GM10248 (cell line): ENCODE measurements at places on chromosomes 13 and 19.

GRCh38 chr13:60135344-60135743, 28.4 kb downstream of the DIAPH3 start:
- no peak for DNase-seq

DNA sequence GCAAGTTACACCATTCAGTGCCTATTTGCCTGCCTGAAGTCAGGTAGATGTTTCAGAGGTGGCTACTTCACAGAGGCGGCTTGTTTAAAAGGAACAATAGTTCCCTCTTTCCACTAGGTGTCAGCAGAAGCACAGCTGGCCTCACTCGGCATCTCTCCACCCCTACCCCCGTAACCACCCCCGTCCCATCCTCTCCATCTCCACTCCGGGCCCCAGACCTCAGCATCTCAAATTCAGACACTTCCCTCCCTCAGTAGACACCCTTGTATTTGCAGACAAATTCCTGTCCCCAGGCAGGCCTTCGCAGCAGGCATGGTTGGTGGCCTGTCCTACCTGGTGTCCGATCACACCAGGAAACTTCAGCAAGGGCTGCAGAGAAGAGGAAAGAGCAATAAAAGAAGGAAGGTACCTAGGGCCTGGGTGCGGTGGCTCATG, 9.1 kb upstream of the DPP9 start:
- DNase-seq, result peak; percentile 83

DNA sequence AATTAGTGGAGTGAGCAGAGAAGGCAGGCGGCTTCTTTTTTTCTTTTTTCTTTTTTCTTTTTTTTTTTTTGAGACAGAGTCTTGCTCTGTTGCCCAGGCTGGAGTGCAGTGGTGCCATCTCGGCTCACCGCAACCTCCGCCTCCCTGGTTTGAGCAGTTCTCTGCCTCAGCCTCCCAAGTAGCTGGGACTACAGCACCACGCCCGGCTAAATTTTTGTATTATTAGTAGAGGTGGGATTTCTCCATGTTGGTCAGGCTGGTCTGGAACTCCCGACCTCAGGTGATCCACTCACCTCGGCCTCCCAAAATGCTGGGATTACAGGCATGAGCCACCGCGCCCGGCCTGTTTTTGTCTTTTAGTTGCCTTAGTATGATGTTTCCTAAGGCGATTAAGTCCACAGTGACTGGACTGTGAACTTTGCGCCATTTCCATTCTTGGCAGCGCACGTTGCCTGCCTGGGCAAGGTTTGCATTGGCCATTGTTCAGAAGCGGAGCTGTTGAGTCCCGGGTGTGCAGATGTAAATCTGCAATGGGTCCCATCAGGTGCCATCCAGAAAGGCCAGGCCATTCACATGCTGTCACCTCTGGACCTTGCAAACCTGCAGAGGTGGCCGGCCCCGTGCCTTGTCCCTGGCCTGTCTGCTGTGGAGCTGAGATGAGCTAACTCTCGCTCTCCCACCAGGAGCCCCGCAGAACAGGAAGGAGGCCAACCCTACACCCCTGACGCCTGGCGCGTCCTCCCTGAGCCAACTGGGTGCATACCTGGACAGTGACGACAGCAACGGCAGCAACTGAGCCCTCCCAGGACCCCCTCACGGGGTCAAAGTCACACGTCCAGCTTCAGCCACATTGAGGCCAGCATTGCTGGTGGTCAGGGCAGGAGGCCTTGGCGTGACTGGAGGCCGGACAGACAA, 10.9 kb upstream of the SHD start:
- DNase-seq, result no peak

- DNase-seq, result no peak
Measured at GRCh38 chr13:72303941-72304746, 423.3 kb downstream of the MZT1 start.

DNA sequence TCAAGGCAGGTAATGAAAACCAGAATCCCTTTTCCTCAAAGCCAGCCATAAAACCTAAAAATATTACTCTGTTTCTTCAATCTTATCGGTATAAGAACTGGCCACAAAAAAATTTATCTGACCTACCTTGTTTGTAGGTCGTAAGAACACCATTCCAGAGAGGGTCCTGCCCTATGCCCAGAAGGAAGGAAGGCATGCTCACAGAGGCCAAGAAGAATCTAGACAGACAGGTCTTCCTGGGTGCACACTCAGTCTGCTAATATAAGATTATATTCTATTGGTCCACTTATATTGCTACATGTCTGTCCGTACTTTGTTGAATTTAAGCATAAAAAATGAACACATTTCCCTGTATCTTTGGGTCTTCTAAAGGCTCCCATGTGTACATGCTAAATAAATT, 2136.1 kb upstream of the PCDH20 start:
- DNase-seq, result no peak

DNA sequence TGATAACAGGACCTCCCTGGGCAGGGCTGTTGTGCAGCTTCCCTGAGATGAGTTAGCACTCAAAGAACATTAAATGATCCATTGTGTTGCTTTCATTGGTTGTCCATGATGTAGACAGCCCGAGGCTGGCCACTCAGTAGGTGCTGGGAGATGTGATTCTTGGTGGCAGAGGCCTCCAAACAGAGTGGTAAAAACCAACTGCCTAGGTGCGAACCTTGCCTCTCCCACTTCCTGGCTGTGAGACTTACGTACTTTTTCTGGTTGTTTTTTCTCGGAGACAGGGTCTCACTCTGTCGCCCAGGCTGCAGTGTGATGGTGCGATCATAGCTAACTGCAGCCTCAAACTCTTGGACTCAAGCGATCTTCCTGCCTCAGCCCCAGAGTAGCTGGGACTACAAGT, 6.2 kb downstream of the SARS2 start:
- no peak for DNase-seq

DNA sequence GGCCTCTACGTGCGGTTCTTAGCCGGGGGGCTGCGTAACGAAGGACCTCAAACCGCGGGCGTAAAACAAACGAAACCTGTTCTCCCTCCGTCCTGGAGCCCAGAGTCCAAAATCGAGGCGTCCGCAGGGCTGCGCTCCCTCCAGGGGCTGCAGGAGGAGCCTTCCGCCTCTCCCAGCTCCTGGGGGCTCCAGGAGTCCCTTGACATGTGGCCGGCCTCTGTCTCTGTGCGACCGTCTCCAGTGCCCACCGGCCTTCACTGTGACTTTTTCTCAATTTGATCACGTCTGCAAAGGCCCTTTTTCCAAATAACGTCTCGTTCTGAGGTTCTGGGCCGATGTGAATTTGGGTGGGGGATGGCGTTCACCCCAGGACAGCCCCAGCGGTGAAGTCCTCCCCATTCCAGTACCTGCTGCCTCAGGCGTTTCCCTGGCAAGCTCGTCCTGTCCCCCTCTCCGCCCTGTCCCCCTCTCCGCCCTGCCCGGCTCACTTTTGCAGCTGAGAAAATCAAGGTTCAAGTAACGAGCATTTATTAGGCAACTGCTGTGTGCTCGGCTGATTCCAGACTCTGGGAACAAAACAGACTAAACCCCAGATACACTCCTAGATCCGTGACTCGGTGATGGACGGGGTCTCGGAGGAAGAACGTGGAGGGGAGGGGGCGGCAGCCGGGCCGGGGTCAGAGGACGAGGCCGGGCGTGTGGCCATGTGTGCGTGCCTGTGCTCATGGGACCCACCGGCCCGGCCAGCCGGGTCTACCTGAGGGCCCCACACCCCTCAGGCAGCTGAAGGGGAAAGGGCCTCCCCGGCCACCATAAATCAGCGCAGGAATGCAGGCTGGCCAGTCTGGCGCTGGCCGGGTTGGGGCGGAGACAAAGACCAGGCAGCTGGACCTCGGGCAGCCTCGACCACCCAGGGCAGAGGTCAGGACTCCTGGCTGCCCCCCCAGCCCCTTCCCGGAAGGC, 28.1 kb upstream of the WDR18 start:
- no peak for DNase-seq

GRCh38 chr19:30083701-30084156, 141.7 kb downstream of the URI1 start:
- DNase-seq, result no peak

DNA sequence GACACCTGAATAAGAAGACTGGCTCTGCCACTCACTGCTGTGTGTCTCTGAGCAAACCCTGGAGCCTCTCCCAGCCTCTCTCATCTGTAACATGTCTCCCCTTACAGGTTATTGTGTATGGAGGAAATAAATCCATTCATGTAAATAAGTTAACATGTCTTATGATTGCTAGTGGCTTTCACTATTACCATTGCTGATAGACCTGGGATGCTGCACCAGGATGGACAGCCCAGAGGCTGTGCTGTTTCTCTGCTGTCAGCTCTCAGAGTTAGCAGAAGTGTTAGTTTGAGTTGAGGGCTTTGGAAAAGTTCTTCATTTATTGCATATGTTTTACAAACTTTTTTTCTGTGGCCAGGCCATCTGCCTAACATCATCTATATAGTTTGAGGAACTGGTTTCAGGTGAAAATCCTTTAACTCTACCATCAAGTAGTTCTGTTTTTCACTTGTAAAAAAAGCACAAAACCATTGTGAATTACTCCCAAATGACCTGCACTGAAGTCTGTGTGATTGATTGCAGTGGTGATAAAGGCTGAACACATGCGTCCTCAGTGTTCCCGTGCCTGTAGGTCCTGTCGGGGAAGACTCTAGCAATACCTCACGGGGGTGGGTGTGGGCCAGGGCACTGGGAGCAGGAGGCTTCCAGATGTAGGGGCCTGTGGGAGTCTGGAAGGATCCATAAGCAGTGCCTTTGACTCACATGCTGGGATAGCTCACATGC, 24.6 kb downstream of the MPHOSPH8 start:
- no peak for DNase-seq

GRCh38 chr19:38250821-38251563, 5.2 kb downstream of the PPP1R14A start:
- no peak for DNase-seq

GRCh38 chr13:70042193-70042592, 65.4 kb upstream of the ATXN8OS start:
- no peak for DNase-seq

- DNase-seq, result no peak
Measured at GRCh38 chr19:40588926-40589569, 12.1 kb upstream of the LTBP4 start.

- no peak for DNase-seq
Measured at GRCh38 chr13:76014406-76015318, 378.5 kb downstream of the LMO7 start.

DNA sequence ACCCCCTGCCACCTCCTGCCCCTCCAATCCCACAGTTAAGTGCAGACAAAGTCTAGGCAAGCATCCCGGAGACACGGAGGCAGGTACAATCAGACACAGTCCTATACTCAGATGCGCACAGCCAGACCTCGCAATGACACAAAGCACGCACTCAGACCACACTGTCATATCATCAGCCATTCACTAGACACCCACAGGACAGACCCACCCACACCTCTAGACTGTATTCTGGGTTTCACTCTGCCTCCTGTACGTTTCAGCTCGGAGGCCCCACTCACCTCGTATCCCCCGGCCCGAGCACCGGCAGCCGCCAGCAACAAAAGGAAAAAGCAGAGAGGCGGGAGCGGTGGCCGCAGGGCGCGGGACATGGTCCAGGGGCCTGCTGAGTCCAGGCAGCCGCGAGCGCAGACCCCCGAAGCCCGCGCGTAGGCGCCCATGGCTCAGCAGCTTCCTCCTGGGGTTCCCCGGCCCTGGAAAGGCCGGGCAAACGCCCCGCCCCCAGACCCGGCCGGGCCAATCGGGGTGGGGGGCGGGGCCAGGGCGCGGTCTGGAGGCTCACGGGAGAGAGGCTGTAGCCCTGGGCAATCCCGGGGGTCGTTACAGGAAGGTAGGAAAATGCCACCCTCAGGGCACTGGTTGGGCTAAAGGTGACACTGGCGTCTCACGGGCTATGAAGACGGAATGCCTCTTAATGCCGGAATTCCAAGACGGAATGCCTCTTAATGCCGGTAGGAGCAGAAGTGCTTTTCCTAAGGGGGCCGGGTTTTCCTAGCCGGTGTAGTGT, at the start of the genes MAN2B1 and WDR83:
TSS of gene MAN2B1 (minus strand) at position 478 of the 784 bp plus-strand sequence. CDS start at position 437, 41 bp downstream.
TSS of gene WDR83 (plus strand) at position 543 of the 784 bp plus-strand sequence. CDS start 2,984 bp downstream, outside the sequence.
- DNase-seq, result peak; percentile 94

GRCh38 chr13:44576351-44577235, 463 bp upstream of the TSC22D1 start:
- peak; percentile 37 for DNase-seq

GRCh38 chr19:49690656-49691242, at the start of gene CPT1C:
TSS of gene CPT1C (plus strand) at chr19:49691116. CDS start at chr19:49692253, 1,137 bp downstream.
- DNase-seq, result peak; percentile 64

DNA sequence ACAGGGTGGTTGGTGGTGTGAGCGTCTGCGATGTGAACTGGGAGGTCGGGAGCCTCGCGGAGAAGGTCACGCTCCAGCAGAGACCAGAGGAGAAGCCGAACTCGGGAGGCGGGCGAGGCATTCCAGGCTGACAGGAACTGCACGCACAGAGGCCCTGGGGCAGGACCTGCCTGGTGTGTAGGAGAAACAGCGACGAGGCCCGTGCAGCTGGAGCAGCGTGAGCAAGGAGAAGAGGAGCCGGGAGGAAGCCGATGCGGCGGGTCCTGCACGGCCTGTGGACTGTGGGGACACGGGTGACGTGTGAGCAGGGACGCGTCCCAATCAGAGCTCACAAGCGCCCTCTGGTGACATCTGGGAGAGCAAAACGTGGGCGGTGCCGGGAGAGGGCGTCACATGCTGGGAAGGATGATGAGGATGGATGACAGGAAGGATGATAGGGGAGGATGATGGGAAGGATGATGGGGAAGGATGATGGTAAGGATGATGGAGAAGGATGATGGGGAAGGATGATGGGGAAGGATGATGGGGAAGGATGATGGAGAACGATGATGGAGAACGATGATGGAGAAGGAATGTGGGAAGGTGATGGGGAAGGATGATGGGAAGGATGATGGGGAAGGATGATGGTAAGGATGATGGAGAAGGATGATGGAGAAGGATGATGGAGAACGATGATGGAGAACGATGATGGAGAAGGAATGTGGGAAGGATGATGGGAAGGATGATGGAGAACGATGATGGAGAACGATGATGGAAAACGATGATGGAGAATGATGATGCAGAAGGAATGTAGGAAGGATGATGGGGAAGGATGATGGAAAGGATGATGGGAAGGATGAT, 16.1 kb upstream of the MADCAM1 start:
- DNase-seq, result no peak

DNA sequence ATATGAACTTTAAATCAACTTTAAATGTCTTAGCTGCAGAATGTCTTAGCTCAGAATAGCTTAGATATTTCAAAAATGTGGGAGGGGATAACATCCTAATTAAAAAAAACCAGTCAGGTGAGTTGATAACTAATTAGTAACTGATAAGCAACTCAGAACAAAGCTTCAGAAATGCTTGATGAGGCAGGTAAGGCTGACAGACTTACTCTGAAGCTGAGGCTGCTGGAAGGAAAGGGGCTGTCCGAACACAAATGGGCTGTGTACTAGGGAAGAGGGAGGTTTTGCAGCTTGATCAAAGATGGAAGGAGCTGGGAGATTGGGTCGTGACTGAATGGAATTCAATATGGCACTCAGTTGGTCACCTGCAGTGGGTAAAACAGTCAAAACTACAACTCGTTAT, 91.2 kb upstream of the FBXL3 start:
- DNase-seq, result no peak

GRCh38 chr13:62908321-62908720, 1492.7 kb upstream of the PCDH20 start:
- DNase-seq, result no peak

- no peak for DNase-seq
Measured at GRCh38 chr19:38675611-38676010, 28.2 kb downstream of the ACTN4 start.

DNA sequence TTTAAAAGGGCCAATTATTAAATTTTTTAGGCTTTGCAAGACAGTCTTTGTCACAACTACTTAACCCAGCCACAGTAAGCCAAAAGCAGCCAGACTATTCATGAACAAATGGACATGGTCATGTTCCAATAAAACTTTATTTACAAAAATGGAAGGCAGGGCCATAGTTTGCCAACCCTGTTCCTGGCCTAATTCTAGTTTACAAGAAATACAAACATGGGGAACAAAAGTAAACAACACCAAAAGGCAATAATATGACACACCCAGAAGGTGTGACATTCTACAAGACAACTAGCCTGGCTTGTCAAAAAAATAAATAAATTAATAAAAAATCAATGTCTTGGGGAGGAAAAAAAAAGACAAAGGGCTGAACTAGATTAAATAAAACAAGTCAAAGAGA, 24.8 kb upstream of the CCNP start:
- no peak for DNase-seq
